ENCODE measurements at places on chromosomes 2 and 18.

- peak; percentile 90 for DNase-seq
Measured at GRCh38 chr2:95076705-95077529, 44.7 kb downstream of the MRPS5 start.

DNA sequence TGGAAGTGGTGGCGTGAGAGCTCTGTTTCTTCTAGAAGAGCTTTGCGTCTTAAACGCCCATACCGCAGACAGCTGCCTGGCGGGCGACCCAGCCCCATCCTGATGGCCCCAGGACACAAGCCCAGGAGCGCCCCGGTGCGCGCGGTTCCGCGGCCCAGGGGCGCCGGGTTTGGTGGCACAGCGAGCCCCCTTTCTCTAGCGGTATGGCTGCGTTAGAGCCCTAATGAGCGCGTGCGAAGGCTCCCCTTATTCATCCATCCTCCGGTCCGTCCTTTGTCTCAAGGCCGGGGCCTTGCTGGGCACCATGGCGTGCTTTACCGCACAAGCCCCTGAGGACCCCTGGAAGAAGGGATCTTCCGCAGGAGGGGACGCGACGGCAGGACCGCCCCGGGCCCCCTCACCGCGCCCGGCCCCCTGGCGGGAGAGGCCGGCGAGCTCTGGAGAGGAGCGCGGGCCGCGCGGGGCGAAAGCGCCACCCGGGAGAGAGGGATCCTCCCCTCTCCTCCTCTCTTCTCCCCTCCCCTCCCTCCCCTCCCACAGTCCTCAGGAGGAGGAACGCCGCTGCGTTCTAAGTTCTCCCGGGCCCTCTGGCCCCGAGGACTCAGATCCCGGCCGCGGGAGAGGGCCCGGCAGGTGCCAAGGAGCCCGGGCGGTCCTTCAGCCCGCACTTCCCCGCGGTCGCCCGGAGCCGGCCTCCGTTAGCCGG, 626 bp upstream of the SLC1A4 start:
- DNase-seq: peak; percentile 56

DNA sequence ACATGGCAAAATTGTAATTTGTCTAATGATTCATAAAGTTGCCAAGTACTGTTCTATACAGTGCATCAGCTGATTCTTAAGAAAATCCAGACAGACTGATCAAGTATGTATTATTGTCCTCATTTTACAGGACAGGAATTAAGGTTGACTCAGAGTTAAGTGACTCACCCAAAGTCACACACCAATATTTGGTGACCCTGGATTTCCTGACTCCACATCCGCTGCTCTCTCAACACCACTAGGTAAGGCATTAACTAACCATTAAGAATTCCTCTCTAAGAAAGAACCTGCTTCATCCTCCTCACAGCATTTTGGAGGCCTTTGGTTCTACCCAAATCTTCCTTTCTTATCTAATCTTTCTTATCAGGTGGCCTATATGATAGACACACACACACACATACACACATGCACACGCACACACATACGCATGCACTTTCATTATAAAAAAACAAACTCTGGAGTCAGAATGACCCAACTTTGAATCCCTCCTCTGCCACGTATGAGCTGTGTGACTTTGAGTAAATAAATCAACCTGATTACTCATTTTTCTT, 150.8 kb downstream of the ANKRD44 start:
- DNase-seq: peak; percentile 36

GRCh38 chr2:176159663-176160250, 2.6 kb downstream of the HOXD3 start:
- no peak for DNase-seq

DNA sequence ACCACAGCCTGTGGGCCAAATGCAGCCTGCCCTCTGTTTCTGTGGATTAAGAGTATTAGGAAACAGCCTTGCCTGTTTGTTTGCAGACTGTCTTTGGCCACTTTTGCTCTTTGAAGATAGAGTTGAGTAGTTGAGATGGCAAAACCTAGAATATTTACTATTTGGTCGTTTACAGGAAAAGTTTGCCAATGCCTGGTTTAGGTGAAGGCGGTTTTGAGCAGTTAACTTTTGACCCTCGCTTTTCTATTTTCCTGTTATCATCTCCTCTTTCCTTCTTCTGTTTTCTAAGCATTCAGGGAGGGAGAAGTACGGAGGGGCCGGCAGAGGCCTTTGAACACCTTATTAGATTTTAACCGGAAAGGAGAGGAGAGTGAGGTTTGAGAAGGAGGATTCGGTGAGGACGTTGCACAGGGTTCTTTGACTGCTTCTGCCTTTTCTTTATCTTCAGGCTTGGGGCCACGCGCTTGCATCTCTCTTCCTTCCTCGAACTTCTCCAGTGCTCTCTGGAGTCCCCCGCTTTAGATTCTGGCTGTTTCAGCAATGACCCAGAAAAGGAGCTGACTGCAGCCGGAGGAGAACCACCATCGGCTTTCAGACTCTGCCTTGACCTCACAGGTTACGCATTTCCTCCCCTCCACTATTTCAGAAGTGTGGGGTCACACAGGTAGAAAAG, 39.2 kb downstream of the IL1R2 start:
- DNase-seq: no peak

- DNase-seq: no peak
Measured at GRCh38 chr18:48296581-48296980, 112.6 kb downstream of the ZBTB7C start.

DNA sequence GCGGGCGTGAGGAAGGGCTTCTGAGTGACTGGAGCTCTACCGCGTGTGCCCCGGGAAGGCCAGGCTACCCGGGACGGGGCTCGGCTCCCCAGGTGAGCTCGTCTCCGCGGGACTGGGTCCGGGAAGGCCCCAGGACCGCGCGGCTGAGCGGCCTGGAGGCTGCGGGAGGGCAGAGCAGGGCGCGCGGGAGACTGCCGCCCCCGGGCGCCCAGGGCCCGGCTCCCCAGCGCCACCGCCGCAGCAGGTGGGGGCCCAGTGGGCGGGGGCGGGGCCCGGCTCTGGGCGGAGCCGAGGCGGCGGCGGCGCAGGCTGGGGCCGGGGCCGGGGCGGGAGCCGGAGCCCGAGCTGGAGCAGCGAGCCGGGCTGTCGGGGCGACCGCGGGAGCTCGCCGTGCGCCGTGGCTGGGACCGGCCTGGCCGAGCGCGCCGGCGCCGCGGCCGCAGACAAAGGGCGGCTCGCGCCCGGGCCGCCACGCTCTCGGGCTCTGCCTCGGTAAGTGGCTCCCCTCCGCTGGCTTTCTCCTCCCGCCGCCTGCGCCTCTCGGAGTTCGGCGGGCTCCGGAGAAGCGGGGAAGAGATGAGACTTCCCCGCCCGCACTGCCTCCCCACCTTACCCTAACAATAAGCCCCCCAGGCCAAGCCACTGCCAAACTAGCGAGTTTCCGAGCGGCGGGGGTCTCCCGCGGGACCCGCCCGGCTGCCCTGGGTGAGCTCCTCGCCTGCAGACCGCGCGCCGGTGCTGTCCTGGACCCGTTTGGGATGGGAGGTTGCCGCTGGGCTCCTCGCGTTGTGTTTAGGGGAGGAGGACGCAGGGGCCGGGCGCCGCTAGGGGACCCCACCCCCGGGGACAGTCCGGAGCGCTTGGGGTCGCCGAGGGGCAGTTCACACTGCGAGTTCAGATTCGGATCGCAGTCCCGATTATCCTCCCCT, at the start of gene MAPK4:
TSS of gene MAPK4 (plus strand) at position 336 of the 929 bp plus-strand sequence. CDS start 103,872 bp downstream, outside the sequence.
- no peak for DNase-seq

DNA sequence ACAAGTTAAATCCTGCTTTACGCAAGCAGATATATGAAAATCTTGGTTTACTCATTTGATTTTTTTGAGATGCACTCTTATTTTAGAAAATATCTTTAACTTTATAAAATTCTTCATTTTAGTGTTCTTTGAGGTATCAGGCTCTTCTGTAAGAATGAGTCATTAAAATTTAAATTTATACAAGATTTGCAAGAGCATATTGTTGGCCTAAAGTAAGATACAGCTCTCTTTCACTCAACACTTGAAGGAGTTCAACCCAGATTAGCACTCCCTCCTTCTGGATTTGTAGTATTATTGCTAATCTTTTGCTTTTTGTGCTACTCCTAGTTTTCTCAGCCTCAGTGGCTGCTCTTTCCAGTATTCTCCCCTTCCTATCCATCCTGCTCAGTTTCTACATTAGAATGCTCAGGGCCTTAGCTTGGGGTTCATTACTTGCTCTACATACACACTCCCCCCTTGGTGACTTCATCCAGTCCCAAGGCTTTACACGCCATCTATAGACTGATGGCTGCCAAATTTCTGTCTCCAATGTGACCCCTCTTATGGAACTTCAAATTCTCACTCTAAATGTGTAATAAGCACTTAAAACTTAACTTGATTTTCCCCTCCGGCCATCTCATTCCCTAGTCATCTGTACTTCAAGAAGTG, 425.3 kb upstream of the FANCL start:
- no peak for DNase-seq

DNA sequence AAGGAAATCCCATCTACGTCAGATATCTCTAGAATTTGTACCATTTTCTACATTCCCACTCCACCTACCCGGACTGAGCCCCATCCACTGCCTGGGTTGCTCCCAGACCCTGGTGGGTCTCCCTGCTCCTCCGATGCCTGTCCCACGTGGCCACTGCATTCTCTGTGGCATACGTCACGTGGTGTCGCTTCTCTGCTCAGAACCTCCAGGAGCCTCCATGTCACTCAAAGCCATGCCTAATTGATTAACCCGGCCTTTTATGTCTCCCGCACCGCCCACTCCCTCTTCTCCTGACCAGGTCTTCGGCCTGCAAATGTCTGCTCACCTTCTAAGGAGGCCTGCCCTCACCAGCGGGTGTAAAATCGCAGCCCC, 176.6 kb downstream of the HDAC4 start:
- DNase-seq: no peak

DNA sequence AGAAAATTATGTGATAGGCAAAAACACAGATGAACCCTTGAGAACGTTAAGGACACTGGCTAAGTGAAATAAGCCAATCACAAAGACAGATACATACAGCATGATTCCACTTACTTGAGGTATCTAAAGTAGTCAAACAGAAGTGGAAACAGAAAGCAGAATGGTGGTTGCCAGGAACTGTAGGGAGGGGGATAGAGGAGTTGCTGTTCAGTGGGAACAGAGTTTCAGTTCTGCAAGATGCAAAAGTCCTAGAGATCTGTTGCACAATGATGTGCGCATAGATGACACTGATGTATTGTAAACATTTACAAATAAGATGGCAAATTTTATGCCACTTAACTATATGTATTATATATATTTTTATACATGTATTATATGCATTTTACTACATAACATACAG, 59.7 kb downstream of the POLE4 start:
- no peak for DNase-seq

- DNase-seq: no peak
Measured at GRCh38 chr2:214775971-214776370, 33.5 kb downstream of the BARD1 start.

GRCh38 chr2:152648336-152648735, 68.9 kb downstream of the PRPF40A start:
- DNase-seq: no peak

DNA sequence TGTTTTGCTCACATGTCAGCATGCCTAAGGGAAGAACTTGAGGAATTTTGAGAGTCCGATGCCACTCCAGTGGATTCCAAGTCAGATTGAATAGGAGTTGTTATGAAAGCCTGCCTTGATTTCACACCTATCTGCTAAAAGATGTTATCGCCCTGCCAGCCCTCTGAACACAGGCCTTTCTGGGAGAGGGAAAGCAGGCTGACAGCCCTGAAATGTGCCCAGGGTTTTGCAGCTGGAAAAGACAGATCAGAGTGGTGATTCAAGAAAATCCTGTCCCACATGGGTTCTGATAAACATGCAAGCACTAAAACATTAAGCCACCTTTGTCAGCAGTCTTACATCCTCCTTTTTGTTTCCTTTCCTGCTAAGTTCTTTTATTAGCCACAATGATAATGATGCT, 1752.9 kb upstream of the CELF4 start:
- no peak for DNase-seq

DNA sequence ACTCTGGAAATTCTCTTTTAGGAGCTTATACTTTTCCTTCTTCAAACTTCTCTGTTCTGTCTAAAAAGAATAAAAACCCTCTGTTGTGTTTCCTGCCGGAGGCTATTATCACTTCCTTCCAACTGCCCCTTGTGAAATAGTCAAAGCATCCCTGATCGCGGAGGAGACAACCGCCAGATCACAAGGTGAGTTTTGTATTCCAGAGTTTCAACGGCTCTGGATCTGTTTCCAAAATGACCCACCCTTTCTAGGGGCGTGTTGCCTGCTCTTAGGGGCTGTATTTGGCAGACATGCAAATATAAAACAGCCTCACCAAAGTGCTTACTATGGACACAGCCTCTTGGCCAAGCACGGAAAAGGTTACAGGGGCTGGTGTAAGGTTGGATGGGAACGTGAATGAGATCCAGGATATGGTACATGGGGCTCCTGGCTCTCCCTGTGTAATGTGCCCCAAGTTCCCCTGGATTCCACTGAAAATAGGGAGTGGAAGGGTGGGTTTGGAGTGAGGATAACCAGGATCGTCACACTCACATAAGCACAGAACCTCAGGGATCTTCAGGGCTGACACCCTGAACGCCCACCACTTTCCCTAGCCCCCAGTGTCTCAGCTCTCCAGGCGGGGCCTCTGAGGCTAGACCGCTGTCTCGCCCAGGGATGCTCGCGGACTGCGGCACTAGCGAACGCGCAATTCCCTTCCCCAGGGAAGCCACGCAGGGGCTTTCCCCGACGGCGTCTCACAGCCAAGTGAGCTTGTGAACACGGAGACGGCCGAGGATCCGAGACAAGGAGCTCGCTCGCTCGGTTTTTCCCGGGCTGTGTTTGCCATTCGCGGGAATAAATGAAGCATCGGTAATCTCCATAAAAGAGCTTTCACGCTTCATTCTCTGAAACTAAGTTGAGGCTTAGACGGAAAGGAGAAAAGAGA, 14.4 kb downstream of the EN1 start:
- DNase-seq: no peak

GRCh38 chr2:170073288-170073687, 104.7 kb upstream of the MYO3B start:
- no peak for DNase-seq

DNA sequence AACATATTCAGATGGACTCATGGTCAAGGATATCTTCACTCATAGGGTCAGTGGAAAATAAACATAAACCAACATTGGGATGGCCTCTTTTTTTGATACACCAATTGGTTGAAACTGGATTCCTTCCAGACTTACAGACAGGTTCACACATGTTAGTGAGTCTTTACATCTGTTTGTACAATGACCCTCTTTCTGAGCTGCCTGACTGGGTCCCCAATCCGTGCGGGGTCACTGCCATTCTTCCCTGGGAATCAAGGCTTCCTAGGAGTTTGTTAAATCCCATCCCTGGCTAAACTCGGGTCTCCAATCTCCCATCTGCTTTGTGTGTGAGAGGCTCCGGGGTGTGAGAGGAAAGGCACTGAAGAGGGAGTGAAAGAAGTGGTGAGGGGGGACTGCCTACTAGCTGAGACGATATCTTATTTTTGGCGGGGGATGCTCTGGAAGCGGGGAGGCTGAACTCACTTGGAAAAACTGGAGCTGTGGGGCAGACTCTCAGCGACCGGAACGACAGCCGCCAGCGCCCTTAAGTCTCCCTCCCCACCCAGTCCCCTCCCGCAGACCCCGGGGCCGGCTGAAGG, 487 bp downstream of the STARD6 start:
- no peak for DNase-seq

- DNase-seq: no peak
Measured at GRCh38 chr18:63286926-63287325, 32.6 kb downstream of the BCL2 start.

GRCh38 chr2:30398084-30398873, 48.8 kb upstream of the LCLAT1 start:
- no peak for DNase-seq

All from stimulated activated CD4-positive, alpha-beta T cell treated with anti-CD3 and anti-CD28 coated beads, Interleukin-1b, Interleukin-23, amount 100 ng/mL, for 48 hours (primary cell).